Aorta (tissue), 5 donors: ENCODE measurements at places on chromosomes 2 and 18. TPM values are rescaled to one million over a fixed set of nuclear protein-coding genes. Genes with fewer than 3 reads are reported as not detected.

DNA sequence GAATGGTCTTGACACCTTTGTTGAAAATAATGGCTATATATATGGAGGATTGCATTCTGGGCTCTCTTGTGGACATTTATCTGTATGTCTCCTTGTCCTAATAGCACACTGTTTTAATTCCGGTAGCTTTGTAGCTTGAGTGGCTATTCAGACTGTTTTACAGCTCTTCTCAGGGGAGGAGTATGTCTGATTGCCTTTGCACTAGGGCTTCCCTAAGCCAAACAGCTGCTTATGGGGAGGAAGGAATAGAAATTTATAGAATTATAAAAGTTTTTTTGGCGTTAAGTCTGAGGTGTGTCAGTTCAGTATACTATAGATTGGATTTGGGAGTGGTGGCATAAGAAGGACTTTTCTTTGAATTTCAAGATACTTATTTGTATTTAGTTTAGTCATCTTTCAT is 12.6 kb downstream of the SEH1L start:
- H3K27ac ChIP-seq: no peak overlapping the region
- H3K4me1 ChIP-seq: no peaks in the 10 kb centered on the region
- no peak overlapping the region for H3K4me3 ChIP-seq
- H3K27me3 ChIP-seq: no peaks in the 10 kb centered on the region

GRCh38 chr2:176533505-176534193 is 264.4 kb downstream of the MTX2 start:
- H3K27me3 ChIP-seq: no peaks in the 10 kb centered on the region
- H3K27ac ChIP-seq: no peak overlapping the region
- no peak overlapping the region for H3K4me3 ChIP-seq
- H3K36me3 ChIP-seq: no peaks in the 10 kb centered on the region

DNA sequence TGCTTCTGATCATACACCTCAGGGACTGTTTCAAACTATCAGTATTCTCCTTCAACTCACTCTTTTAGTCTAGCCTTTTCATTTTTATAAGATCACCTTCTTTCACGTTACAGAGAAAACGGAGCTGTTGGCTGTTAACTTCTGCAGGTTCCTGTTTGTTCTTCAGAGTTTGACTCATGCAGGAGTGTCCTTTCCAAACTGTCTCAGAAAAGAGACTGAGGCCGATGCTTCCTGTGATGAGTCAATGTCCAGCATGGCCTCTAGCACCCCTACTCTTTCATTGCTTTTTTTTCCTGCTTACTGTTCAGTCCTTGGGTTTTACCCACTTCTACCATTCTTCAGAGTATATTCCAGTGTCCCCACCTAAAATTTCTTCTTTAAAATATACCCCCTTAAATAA is 240.8 kb upstream of the RGPD4 start:
- no peaks in the 10 kb centered on the region for H3K4me1 ChIP-seq
- DNase-seq: no peak
- no peak overlapping the region for H3K27ac ChIP-seq
- no peak overlapping the region for H3K4me3 ChIP-seq
- H3K36me3 ChIP-seq: no peaks in the 10 kb centered on the region

Gene FOXI3
- not detected for total RNA-seq

Gene SFTPB
- 1.7 TPM for total RNA-seq

DNA sequence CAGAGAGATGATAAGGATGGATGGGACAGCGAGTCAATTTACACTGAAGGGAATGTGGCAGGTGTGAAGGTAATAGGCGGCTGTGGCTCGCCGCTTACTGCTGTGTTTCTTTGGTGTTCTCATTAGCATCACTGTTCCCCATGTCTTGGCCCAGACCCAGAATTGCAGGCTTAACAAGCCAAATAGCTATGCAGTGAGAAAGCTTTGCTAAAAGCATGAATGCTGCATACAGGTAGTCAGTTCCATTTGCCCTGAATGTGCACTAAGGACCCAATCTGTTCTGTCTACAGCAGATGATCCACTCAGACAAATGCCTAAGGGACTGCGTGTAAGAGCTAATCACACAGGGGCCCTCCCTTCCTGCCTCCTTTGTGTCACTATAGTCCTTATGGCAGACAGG is 262.6 kb downstream of the DCDC2C start:
- H3K4me1 ChIP-seq: no peaks in the 10 kb centered on the region
- no peaks in the 10 kb centered on the region for H3K36me3 ChIP-seq
- H3K4me3 ChIP-seq: no peak overlapping the region
- no peak for DNase-seq
- no peaks in the 10 kb centered on the region for H3K27me3 ChIP-seq
- H3K27ac ChIP-seq: no peak overlapping the region

Gene DQX1
- total RNA-seq: not detected

Gene MYCN
- 0.45 TPM for total RNA-seq

GRCh38 chr2:204150721-204151120 is 214.2 kb downstream of the ICOS start:
- no peak overlapping the region for H3K4me3 ChIP-seq
- no peaks in the 10 kb centered on the region for H3K36me3 ChIP-seq
- H3K4me1 ChIP-seq: no peaks in the 10 kb centered on the region
- H3K27me3 ChIP-seq: no peaks in the 10 kb centered on the region
- DNase-seq: no peak

DNA sequence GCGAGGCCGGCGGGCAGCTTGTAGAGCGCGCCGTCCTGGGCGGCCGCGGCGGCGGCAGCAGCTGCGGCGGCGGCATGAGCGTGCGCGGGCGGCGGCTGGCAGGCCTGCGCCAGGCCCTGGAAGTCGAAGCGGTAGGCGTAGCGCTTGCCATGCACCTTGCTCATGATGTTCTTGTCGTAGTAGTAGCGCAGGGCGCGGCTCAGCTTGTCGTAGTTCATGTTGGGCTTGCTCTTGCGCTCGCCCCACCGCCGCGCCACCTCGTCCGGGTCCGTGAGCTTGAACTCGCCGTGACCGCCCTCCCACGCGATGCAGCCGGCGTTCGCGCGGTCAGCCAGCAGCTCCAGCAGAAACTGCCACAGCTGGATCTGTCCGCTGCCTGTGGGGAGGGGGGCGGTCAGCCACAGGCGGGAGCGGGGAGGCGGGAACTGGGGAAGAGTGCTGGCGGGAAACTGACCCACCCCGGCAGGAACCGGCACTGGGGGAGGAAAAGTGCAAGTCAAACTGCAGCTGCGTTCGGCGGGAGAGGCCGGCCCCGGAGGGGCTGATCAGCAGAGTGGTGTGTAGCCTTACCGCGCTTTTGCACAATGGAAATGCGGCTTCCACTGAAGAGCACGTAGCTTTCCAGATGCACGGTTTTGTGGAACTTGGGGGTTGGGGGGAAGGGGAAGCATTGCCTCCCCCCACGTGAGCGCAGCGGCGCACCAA is 3.0 kb downstream of the FEV start:
- H3K4me1 ChIP-seq: no peaks in the 10 kb centered on the region
- peaks cover 2% of the 10 kb centered on the region for H3K27me3 ChIP-seq
- no peak overlapping the region for H3K27ac ChIP-seq
- no peaks in the 10 kb centered on the region for H3K36me3 ChIP-seq

DNA sequence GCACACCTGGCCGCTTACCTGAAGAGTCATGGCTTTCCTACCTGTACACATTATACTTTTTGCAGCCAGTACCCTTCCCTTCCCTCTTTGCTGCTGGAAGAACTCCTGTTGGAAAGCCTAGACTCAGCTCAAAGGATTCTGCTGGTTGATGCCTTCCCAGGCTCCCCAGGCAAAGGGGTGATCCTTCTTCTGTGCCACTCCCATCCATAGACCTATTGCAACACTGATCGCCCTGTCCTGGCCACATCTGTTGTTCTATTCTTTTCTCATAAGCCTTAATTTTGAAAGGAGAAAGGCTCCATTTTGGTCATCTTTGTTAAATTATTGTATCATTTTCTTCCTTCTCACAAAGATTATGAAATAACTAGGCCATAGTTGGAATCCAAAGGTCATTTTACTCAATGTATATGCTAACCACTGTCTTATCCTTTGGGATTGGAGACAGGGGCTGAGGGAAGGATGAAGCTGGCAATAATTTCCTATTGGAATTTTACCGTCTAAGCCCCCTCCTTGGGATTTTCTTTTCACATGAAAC is 3.4 kb upstream of the PRKCE start:
- no peak for DNase-seq
- H3K36me3 ChIP-seq: no peaks in the 10 kb centered on the region
- H3K27ac ChIP-seq: no peak overlapping the region
- no peak overlapping the region for H3K4me3 ChIP-seq

- H3K27ac ChIP-seq: no peak overlapping the region
- DNase-seq: no peak
- H3K4me3 ChIP-seq: no peak overlapping the region
- H3K27me3 ChIP-seq: no peaks in the 10 kb centered on the region
Measured at GRCh38 chr18:9924371-9924943, 10.6 kb downstream of the VAPA start.

GRCh38 chr2:12419803-12420202 is 296.9 kb upstream of the TRIB2 start:
- H3K27ac ChIP-seq: no peak overlapping the region
- H3K4me1 ChIP-seq: no peaks in the 10 kb centered on the region
- H3K27me3 ChIP-seq: no peaks in the 10 kb centered on the region
- H3K36me3 ChIP-seq: no peaks in the 10 kb centered on the region

DNA sequence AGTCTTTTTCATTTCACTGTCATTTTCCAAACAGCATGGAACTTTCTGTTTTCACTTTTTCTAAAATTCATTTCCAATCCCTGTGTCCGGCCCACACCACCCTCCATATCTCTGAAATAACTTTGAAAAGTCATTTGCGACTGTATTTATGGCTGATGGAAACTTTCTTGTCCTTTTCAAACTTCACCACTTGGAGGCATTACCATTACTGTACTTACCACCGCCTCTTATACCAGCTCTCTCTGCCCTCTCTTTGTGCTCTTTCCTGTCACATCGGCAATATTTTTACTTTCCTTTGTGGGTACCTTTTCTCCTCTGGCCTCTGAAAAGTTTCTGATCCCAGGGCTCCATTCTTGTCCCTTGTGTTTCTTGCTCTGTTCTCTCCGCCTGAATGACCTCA is 39.5 kb upstream of the IL1RL1 start:
- H3K27ac ChIP-seq: no peak overlapping the region
- H3K36me3 ChIP-seq: no peaks in the 10 kb centered on the region
- DNase-seq: no peak
- H3K4me1 ChIP-seq: no peaks in the 10 kb centered on the region

DNA sequence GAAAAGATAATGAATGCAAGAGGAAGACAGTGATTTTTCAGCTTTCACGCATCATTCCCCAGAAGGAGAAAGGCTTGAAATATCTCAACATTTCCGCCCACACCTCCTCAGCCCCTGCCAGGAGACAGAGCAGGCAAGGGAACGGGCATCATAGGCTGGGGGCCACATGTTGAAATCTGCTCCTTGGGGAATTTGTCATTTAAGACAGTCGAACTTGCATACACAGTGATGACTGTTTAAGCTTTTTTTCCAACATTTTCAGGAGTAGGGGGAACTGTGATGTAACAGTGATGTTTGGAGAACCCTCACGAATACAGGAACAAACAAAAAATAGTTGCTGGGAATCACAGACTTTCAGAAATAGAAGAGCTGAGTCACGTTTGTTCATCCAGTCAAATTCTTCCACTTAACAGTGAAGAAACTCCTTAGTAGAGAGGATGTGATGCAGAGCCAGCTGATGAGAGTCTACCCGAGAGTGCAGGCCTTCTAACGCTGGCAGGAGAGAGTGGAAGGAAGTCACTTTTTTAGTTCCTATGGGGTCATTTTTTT is 266.8 kb downstream of the ALPK2 start:
- no peaks in the 10 kb centered on the region for H3K4me1 ChIP-seq
- DNase-seq: no peak
- peaks cover 1% of the 10 kb centered on the region for H3K36me3 ChIP-seq
- no peak overlapping the region for H3K4me3 ChIP-seq

Gene CNTNAP5
- total RNA-seq: not detected

DNA sequence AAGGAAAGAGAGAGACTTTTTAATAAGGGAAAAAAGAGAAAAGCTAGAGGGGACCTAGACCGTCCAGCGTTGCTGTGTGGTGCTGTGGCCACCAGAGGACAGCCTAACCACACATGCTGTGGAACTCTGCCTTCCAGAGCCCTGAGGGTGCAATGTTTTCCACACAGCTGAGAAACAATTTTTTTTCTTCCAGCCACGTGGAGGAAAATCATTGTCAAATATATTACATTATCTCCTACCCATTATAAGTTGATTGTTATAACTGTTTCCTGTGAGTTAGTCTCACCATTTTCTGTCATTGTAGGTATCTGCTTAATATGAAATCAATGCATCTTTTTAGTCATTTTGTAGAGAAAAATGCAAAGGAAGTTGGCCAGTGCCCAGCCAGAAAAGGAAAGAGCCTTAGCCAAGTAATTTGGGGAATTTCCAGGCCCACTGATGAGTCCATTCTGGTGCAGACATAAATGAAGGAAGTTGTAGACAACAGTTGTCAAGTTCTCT is 5.9 kb upstream of the MRPL19 start:
- H3K27me3 ChIP-seq: no peaks in the 10 kb centered on the region
- no peak overlapping the region for H3K4me3 ChIP-seq
- no peaks in the 10 kb centered on the region for H3K4me1 ChIP-seq
- no peak overlapping the region for H3K27ac ChIP-seq
- H3K36me3 ChIP-seq: no peaks in the 10 kb centered on the region
- DNase-seq: peak; percentile 83

DNA sequence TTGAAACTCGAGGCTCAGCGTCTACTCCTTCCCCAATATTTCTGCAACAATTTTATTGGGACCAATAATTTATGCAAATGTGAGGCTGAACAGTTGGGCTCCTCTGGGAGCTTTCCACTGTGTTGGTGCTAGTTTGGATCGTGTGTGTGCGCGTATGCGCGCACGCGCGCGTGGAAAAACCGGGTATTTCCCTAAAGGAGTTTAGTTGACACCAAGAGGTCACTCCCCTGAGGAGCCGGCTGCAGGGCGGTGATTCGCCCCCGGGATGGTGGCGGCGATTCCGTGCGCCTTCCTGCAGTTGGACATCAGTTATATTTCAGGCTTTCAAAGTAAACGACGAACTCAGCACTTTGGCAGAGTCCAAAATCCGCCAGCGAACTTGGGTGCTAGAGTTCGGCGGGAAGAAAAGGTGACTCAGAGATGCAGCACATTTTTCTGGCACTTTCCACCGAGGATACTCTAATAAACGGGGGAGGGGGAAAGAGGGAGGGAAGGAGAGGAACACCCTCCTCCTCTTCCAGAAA is 186.5 kb upstream of the FANCL start:
- H3K4me3 ChIP-seq: no peak overlapping the region
- no peaks in the 10 kb centered on the region for H3K4me1 ChIP-seq
- no peaks in the 10 kb centered on the region for H3K36me3 ChIP-seq
- no peak for DNase-seq
- no peaks in the 10 kb centered on the region for H3K27me3 ChIP-seq

- H3K4me1 ChIP-seq: no peaks in the 10 kb centered on the region
- no peaks in the 10 kb centered on the region for H3K36me3 ChIP-seq
- H3K4me3 ChIP-seq: no peak overlapping the region
- DNase-seq: peak; percentile 53
Measured at GRCh38 chr2:119659601-119660342, 19.2 kb upstream of the TMEM177 start.

GRCh38 chr2:61244694-61245093 is 82.7 kb downstream of the C2orf74 start:
- no peak overlapping the region for H3K27ac ChIP-seq
- H3K4me3 ChIP-seq: no peak overlapping the region
- peaks cover 3% of the 10 kb centered on the region for H3K36me3 ChIP-seq
- no peaks in the 10 kb centered on the region for H3K4me1 ChIP-seq
- H3K27me3 ChIP-seq: no peaks in the 10 kb centered on the region
- no peak for DNase-seq
